ENCODE measurements at places on chromosomes 1 and 21. TPM values are rescaled to one million over a fixed set of nuclear protein-coding genes. Genes with fewer than 3 reads are reported as not detected.

DNA sequence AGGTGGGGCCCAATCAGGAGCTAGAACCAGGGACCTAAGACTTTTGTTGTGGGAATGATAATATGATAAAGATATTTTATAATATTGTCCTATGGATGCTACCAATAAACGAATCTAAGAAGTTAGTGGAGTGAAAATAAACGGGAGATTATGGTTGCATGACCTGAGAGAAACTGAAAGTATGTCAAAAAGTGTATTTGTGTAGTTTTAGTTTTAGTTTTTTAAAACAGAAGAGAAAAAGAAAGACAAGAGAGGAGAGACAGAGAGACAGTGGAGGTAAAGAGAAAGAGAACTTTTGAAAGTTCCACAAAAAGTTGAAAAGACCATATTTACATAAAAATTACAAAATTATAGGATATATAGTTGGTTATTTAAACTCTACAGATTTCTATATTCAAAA lies 64.1 kb upstream of the TMPRSS15 start:
- no peak for DNase-seq

DNA sequence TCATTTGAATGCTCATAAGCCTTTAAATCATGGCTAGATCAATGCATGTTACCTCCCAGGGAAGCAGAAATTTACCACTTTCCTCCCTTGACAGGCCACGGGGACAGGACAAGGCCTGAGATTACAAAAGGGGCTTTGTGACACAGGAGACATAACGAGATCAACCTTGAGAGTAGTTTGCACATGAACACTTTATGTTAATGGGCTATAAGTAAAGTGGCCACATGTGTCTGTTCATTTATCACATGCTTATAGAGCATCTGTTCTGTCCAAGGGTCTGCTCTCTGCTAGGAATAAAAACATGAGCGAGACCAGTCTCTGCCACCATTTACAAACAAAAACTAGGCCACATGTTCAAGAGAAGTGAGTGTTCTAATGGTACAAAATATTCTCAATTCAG lies 144.1 kb upstream of the C8B start:
- DNase-seq, result no peak

GRCh38 chr1:109622137-109622892 lies 2.7 kb downstream of the AMPD2 start:
- DNase-seq, result peak; percentile 34

CAPN9 gene
- total RNA-seq, result not detected

LCE1B gene
- not detected for total RNA-seq

OR2T35 gene
- total RNA-seq, result not detected

CYP4A11 gene
- not detected for total RNA-seq

CELA2B gene
- not detected for total RNA-seq
